Left ventricle myocardium superior (tissue), 1 donor: ENCODE measurements at places on chromosomes 2 and 18.

DNA sequence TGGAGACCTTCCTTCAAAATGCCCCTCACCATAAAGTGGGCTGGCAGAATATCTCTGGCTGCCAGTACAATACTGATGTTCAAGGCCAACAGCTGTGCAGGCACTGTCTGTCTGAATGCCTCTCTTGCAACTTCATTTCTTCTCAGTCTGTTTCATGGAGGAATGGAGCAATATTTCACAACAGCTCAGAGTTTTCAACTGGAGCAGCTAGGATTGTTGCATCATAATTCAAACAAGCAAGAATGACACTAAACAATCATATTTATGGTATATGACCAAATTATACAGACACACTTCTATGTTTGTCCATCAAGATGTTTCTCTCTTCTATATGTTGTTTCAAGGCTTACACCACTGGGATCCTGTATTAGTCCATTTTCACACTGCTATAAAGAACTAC, 444.2 kb downstream of the LRATD1 start:
- DNase-seq = no peak

DNA sequence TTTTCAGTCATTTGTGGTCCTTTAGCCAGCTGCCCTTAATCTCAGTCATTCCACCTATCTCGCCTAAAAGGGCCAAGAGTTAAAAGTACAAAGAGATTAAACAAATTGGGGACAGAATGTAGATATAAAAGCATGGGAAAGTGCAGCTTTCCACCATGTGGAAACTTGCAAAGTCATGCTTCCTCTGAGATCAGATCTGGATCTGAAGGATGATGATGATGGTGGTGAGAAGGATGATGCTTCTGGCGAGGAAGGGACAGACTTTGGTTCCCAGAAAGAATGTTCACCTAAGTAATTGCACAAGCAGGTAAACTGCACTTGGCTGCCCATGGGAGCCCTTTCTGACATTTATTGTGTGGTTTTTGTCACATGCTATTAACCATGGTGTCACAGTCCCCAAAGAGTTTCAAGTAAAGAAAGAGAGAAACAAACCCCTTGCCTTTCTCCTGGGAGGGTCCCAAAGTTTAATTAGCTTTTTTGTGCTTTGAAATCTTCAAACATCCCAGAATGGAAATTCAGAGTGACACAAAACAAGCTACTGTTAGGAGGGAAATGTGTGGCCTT, 34.7 kb downstream of the KLF7 start:
- no peak for DNase-seq

DNA sequence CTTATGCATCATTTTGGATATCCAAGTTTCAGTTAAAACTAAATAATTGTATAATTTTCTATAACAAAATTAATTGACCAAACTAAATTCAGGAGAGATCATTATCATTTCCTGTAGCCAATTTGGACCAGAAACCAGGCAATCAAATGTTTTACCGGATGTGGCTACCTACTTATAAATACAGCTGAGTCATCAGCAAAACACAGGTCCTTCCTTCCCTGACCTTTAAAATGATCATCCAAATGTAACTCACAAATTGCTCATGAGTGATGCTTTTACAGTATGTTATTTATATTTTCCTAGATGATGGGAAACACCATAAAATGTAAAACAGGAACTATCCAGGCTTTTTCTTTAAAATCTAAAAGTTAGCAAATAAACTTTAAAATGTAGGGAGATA, 133.7 kb downstream of the CBLN2 start:
- no peak for DNase-seq

DNA sequence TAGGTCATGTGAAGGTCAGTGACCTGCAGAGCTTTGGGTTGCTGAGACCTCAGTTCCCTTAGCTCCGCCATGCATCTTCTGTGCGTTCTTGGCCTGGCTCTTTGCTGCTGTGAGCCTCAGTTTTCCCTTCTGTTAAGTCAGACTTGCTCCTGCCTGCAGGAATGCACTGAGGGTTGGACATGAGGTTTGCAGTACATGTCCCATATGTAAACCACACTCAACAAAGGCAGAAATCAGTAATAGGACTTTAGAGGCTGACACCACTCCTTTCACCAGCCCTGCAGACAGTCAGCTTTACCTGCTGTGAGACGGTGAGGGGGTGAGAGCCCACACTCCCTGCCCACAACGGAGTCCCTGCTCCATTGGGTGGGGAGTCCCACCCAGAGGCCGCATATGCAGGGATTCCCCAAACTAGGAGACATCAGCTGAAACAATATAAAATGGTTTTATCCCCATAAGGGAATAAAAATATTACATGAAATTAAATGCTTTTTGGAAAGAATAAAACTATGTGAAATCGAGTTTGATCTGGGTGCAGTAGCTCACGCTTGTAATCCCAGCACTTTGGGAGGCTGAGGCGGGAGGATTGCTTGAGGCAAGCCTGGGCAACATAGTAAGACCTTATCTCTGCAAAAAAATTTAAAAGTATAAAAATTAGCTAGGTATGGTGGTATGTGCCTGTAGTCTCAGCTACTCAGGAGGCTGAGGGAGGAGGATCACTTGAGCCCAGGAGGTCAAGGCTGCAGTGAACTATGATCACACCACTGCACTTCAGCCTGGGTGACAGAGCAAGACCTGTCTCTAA, 55.1 kb downstream of the MYO7B start:
- no peak for DNase-seq

- DNase-seq = no peak
Measured at GRCh38 chr18:63249771-63250170, 69.8 kb downstream of the BCL2 start.

DNA sequence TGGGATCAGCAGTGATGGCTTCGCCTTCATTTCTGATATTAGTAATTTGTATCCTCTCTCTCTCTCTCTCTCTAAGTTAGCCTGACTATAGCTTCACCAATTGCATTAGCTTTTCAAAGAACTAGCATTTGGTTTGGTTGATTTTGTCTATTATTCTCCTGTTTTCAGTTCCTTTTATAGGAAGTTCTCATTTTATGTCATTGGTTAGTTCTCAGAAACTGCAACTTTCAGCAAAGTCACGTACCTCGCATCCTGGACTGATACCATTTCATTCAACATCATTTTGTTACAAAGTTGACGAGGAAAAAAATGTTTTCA, 450.8 kb downstream of the EIPR1 start:
- no peak for DNase-seq

- DNase-seq = peak; percentile 75
Measured at GRCh38 chr2:66445925-66446871, 11.3 kb downstream of the MEIS1 start.

DNA sequence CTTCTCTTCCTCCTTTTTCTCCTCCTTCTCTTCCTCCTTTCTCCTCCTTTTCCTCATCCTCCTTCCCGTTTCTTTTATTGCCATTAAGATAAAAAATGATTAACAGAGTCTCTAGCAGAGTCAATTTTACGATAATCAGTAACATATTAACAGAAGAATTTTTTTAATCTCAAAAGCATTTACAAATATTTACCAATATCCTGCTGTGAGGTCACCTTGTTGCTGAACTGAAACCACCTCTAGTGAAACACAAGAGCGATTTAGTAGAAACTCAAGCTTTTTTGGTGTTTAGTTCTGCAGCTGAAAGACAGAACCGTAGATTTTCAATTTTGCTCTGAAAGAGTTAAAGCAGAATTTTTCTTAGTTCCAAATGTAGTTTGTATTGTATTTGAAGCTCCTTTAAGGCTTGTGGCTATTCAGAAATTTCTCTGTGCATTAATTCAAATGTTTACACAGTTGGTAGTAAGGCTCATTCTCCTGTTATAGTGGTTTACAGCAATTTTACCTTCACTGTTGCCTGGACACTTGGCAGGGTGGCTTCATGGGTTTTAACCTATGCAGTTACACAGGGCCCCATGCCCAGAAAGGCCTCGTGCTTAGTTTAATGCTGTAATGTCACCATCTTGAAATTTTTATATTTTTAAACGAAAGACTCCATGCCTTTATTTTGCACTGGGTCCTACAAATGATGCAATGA, 1106.6 kb upstream of the FAM98A start:
- no peak for DNase-seq

GRCh38 chr2:116162395-116162794, 1652.1 kb upstream of the DDX18 start:
- no peak for DNase-seq

DNA sequence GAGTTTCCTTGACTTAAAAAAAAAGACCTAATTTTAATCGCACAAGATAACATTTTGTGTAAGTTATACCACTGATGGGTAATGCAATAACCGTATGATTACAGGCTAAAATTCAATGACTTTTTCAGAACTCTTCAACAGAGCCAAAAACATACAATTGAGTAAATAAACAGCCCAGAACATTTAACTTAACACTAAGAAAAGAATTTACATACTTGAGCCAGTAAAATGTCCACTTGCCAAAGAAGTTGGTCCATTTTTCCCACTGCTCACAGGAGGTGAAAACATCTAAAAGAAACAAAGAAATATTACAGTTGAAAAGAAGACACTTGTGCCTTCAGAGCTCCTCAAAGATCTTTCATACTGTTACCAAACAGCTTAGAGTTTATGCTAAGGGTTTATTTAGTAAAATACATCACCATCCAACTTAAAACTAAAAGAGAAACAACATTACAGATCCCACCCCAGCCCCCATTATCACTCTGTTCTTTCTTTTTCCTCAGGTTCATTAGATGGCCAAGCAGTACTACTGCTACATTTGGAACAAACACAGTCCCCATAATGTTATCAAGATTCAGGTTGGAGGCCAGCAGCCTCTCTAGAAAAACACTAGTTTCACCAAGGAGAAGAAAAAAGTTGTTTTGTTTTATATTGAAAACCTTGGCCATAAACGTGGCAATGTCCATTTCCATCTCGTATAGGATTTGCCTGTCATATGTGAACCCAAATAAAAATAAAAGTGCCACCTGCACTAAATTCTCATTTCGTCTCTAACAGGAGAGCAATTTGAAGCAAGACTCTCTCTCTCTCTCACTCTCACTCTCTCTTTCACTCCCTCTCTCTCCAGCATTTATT, 2.7 kb downstream of the TCF4 start:
- no peak for DNase-seq

- DNase-seq = no peak
Measured at GRCh38 chr18:9719421-9719981, 11.4 kb downstream of the RAB31 start.

DNA sequence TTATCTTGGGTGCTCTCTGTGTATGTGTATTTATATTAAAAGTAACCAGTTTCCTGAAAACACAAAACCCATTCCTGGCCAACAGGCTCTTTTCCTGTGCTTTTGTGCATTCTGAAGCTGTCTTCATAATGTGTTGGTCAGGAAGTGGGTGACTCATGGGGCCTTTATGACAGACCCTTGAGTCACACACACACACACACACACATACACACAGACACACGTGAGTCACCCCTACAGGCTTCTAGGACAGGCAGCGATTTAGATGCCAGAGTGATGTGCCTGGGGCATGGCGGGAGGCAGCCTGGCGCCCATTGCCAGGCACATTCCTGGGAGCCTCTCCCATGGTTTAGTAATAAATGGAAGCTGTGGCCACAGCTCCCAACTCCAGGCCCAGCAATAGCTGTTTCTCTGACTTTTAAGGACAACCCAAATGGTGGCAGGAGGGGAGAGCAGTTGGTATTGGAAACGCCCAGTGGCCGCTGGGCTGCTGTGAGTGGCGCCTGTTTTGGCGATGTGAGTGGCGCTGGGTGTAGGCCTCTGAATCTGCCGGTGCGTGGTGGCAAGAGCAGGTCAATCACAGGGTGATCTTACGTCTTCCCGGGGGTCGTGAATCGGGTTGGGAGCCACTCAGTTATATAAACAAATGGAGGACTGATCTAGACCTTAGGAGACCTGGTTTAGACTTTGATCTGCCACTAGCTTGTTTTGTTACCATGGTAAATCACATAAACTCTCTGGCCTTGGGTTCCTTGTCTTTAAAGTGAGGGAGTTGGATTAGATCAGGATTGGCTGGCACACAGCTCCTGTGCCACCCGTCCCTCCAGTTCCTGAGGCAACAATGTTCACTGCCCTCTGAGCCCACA, 150.7 kb upstream of the DLX2 start:
- no peak for DNase-seq

- DNase-seq = no peak
Measured at GRCh38 chr2:173997753-173998152, 32.6 kb upstream of the SP3 start.

- DNase-seq = no peak
Measured at GRCh38 chr2:222024932-222025880, 273.6 kb downstream of the PAX3 start.

GRCh38 chr2:111072220-111072871, 48.4 kb upstream of the BCL2L11 start:
- DNase-seq = no peak

DNA sequence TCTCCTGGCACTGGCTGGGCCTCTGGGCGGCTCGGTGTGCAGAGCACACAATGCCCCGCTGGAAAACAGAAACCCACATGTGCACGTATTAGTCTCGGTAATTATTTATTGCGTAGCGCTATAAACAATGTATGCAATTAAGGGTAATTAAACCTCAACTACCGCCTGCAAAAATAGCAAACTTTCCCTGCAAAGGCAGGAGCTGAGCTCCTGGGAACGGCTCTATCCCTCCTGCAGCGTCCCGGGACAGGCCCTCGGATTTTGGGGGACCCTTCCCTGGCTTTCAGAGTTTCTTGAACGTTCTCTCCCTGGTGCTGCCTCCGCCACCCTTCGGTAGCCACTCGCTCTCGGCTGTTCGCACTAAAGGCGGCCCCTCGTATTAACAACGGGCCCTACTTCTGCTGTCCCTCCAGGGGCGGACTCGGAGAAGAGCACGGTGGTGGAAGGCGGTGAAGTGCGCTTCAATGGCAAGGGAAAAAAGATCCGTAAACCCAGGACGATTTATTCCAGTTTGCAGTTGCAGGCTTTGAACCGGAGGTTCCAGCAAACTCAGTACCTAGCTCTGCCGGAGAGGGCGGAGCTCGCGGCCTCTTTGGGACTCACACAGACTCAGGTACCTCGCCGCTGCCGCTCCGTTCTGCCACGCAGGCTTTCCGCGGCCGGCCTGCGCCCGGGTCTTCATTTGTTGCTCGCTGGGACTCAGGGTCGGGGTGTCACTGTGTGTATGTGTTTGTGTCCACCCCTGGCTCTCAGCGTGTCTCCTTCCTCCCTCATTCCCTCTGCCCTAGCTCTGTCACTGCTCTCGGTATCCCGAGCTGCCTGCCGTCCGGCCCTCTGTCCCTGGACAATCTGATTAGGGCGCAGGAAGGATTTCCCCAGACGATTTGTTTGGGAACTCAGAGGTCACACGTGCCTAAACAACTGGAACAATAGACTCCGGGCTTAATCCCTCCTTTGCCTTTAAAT, 1.2 kb downstream of the DLX1 start:
- no peak for DNase-seq

DNA sequence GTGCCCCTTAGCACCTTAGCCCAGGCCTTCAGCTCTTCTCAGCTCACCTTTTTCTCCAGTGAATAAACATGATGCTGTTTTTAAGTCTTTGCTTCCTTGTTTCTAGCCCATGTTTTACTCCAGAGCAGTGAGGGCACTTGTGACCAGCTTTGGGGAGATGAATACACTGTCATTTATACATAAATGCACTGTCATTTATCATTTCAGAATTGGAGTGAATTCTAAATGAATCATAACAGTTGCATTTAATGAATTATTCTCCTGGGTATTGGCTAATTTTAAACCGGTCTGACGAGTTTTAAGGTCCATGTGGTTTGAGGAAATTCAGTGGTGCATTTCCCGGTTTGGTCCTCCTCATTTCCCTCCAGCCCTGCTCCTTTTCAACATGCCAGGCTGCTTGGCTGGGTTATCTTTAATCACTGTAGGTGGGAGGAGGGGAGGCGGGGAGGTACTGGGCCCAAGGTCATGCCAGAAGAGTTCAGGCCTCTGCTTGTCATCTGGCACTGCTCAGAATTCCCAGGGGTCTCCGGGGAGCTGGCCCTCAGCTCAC, 23.9 kb downstream of the PRKCE start:
- DNase-seq = peak; percentile 43
